ENCODE measurements at places on chromosomes 5 and 9.

- no peak overlapping the region for H3K27ac ChIP-seq
- no peak for DNase-seq
- no peaks in the 10 kb centered on the region for H3K36me3 ChIP-seq
- H3K4me1 ChIP-seq, result no peaks in the 10 kb centered on the region
- H3K4me3 ChIP-seq, result no peak overlapping the region
These were observed 217.5 kb downstream of the DENND1A start for GRCh38 chr9:123712399-123712798.

DNA sequence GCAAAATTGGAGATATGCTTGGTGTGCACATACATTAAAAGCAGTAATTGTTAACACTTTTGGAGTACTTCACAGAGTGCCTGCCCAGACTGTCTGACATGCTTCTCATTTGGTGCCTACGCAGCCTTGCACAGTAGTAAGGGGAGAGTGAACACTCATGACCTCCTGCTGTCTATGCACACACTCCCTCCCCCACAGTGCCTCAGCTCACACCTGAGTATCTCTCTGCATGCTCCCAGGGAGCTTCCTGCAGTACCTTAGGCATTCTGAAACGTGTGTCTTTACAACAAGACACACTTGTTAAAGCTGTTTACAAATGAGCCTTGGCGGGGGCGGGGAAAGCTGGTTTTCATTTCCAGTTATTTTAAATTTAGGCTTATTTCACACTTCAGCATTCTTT lies 18.0 kb downstream of the MAP3K1 start:
- peaks cover 92% of the 10 kb centered on the region for H3K4me1 ChIP-seq
- DNase-seq, result no peak
- H3K4me3 ChIP-seq, result no peak overlapping the region
- H3K27ac ChIP-seq, result no peak overlapping the region
- H3K27me3 ChIP-seq, result no peaks in the 10 kb centered on the region

- peaks cover 25% of the 10 kb centered on the region for H3K4me1 ChIP-seq
- peaks cover 1% of the 10 kb centered on the region for H3K36me3 ChIP-seq
- peak; percentile 14 for DNase-seq
- no peak overlapping the region for H3K27ac ChIP-seq
These were observed 63.4 kb upstream of the WWC1 start for GRCh38 chr5:168227973-168228615.

- H3K4me1 ChIP-seq, result no peaks in the 10 kb centered on the region
- H3K27me3 ChIP-seq, result peaks cover 2% of the 10 kb centered on the region
- DNase-seq, result no peak
- peaks cover 2% of the 10 kb centered on the region for H3K36me3 ChIP-seq
- no peak overlapping the region for H3K4me3 ChIP-seq
- no peak overlapping the region for H3K27ac ChIP-seq
These were observed 96.0 kb upstream of the SLC12A2 start for GRCh38 chr5:127987354-127988145.

DNA sequence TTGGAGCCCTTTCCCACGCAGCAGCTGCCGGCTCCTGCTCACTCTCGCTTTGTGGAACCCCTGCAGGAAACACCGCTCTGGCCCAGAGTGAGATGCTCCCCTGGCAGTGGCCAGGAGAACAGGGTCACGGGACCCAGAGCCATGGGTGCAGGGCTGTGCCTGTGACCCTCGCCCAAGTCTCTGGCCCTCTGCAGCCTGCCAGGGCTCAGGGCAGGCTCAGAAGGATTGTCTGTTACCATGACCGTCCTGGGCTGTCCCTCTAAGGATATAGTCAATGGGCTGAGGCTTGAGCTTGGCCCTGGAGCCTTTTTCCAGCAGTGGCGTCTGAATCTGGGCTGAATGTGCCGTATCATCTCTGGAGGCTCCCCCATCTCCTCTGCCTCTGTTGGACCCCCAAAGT lies 28.7 kb upstream of the AIF1L start:
- DNase-seq, result no peak
- no peaks in the 10 kb centered on the region for H3K36me3 ChIP-seq
- H3K4me3 ChIP-seq, result no peak overlapping the region
- H3K27ac ChIP-seq, result no peak overlapping the region

GRCh38 chr5:162800301-162800700 lies 637.1 kb upstream of the CCNG1 start:
- no peak overlapping the region for H3K27ac ChIP-seq
- no peaks in the 10 kb centered on the region for H3K27me3 ChIP-seq

- no peak overlapping the region for H3K27ac ChIP-seq
- no peak for DNase-seq
- no peaks in the 10 kb centered on the region for H3K36me3 ChIP-seq
These were observed 1773.5 kb upstream of the WWC1 start for GRCh38 chr5:166517976-166518375.

DNA sequence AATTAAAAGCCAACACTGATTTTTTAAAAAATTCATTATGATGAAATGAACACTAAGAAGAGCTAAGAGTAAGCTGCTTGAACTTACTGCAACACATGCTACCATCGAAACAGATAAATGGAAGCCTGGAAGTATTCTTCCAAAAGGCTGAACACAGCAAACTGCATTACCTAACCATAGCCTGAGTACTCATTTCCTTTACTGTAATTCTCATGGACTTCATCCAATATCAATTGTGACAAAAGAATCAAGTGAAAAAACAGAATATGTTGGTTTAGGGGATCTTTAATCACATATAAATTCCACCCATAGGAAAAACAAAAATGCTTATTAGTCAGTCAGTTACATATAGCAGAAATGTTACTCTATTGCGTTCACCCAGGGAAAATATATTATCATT lies 68.5 kb downstream of the DROSHA start:
- peaks cover 80% of the 10 kb centered on the region for H3K36me3 ChIP-seq
- no peak overlapping the region for H3K4me3 ChIP-seq
- DNase-seq, result no peak
- H3K27me3 ChIP-seq, result no peaks in the 10 kb centered on the region
- no peaks in the 10 kb centered on the region for H3K4me1 ChIP-seq

- no peak overlapping the region for H3K4me3 ChIP-seq
- no peak for DNase-seq
- peak overlapping the region; percentile 99 for H3K27ac ChIP-seq
- H3K4me1 ChIP-seq, result peaks cover 36% of the 10 kb centered on the region
- no peaks in the 10 kb centered on the region for H3K27me3 ChIP-seq
- peaks cover 2% of the 10 kb centered on the region for H3K36me3 ChIP-seq
These were observed 98.8 kb upstream of the RAPGEF1 start for GRCh38 chr9:131838530-131839280.

GRCh38 chr5:100855295-100855694 lies 47.8 kb downstream of the ST8SIA4 start:
- peaks cover 51% of the 10 kb centered on the region for H3K4me1 ChIP-seq
- H3K4me3 ChIP-seq, result peak overlapping the region; percentile 31
- peak overlapping the region; percentile 79 for H3K27ac ChIP-seq
- no peak for DNase-seq

DNA sequence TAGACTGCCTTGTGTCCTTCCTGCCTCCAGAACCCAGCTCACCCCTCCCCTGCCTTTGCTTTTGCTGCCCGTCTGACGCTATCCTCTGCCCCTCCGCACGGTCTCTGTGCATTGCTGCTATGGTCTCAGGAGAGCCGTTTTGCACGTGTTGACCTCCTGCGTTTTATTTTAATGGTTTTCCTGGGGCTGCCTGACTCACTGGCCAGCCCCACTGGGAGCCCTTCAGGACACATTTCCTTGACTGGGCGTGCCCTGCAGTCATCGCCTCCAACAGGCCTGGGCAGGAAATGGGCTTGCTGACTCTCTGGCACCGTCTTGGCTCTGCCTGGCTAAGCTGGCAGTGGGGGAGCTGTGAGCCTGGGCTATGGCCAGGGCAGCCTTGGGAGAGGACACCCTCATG lies 17.9 kb upstream of the ASS1 start:
- no peak for DNase-seq
- no peak overlapping the region for H3K4me3 ChIP-seq
- H3K27ac ChIP-seq, result no peak overlapping the region
- H3K4me1 ChIP-seq, result no peaks in the 10 kb centered on the region
- no peaks in the 10 kb centered on the region for H3K36me3 ChIP-seq

- H3K27ac ChIP-seq, result peak overlapping the region; percentile 31
- DNase-seq, result peak; percentile 8
- no peak overlapping the region for H3K4me3 ChIP-seq
- H3K27me3 ChIP-seq, result no peaks in the 10 kb centered on the region
- no peaks in the 10 kb centered on the region for H3K36me3 ChIP-seq
- peaks cover 18% of the 10 kb centered on the region for H3K4me1 ChIP-seq
These were observed 34.2 kb upstream of the STRBP start for GRCh38 chr9:123302348-123303214.

DNA sequence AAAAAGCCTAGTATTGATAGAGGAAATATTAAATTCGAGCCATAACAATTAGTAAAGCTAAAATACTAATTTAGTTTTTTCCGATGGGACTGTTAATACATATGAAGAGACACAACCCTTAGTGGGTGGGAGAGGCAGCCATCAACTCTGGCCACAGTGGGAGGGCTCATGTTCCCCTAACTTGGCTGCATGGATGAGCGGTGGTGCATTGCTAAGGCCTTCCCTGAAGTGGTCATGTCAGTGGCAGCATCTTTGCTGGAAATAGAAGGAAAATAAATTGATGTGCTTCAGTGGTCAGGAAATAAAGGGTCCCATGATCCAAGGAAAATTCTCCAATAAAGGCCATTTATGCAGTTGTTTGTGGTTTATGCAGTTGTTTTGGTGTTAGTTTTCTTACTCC lies 33.9 kb upstream of the F2RL2 start:
- H3K4me3 ChIP-seq, result no peak overlapping the region
- no peaks in the 10 kb centered on the region for H3K4me1 ChIP-seq
- DNase-seq, result no peak

DNA sequence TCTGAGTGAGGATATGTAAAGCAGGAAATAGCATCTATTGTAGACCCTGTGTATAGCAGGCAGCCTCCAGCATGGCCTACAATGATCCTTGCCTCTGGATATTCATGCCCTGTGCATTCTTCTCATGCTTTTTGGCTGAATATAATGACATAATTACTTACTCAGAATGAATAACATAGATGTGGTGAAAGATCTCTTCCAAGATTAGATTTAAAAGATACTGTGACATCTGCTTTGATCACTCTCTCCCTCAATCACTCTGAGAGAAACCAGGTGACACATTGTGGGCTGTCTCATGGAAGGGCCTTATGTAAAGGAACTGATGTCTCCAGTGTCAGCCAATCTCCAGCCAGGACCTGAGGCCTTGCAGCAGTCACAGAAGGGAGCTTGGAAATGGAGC lies 376.7 kb downstream of the DNAH5 start:
- H3K4me3 ChIP-seq, result no peak overlapping the region
- H3K27ac ChIP-seq, result no peak overlapping the region

DNA sequence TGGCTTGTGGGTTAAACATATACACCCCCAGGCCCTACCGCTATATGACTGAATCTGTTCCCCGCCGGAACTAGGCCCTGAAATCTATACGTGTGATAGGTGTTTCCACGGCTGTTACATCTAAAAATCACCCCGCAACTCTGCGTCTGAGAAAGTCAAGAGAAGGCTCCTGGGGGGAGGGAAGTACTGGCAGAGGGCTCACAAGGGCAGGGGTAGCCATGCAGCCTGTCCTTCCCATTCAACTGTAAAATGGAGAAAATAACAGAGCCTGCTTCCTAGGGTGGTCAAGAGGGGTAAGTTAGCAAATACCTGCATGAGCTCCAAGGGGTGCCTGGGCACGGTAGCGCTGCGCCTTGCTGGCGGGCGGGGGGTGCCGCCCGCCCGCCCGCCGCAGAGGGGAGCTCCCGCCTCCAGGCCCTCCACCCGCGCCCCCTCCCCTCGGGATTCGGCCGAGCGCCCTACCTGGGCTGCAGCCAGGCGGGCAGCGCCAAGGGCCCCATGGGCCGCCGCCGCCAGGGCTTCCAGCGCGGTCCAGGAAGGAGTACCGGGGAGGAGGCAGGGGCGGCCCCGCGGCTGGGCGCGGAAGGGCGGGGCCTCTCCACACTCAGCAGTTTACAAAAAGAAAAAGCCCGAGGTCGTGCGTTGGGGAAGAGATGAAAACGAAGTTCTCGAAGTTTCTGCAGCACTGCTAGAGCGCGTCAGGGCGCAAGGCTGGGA lies at the start of gene HACD4:
Gene HACD4 (minus strand): TSS at position 550 of the 717 bp plus-strand sequence. CDS start 50 bp downstream, at position 500.
- H3K36me3 ChIP-seq, result peaks cover 17% of the 10 kb centered on the region
- peak; percentile 67 for DNase-seq
- peaks cover 23% of the 10 kb centered on the region for H3K4me1 ChIP-seq
- H3K27ac ChIP-seq, result peak within 1 kb of the TSS; percentile 27

DNA sequence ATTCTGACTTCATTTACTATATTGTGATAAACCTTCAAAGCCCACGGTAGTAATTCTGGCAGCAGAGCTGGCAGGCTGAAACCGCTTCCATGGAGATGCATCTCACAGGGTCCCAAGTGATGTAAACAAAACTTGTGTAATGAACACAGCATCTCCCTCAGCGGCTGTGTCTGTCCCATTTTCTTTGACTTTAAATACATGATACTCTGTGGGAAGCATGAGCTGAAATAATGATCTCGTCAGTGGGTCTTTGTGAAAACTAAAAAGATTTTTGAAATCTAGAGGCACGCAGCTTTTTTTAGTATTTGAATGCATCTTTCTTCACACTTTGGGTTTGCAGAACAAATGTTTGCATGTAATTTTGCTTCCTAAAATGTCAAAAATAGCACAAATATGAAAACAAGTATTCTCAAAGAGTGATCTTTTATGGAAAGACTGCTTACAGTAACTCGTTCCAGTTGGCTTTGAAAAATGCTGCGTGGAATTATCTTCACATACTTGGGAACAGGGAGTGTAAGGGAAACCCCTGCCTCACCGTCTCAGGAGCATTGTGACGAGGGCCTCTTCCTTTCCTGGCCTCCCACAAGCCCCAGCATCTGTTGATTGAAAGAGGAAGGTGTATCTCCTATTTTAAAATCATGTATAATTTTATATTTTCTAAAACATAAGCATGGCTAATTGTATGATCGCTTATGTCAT lies 18.1 kb upstream of the LPCAT1 start:
- H3K27ac ChIP-seq, result no peak overlapping the region
- no peaks in the 10 kb centered on the region for H3K36me3 ChIP-seq
- no peak for DNase-seq

DNA sequence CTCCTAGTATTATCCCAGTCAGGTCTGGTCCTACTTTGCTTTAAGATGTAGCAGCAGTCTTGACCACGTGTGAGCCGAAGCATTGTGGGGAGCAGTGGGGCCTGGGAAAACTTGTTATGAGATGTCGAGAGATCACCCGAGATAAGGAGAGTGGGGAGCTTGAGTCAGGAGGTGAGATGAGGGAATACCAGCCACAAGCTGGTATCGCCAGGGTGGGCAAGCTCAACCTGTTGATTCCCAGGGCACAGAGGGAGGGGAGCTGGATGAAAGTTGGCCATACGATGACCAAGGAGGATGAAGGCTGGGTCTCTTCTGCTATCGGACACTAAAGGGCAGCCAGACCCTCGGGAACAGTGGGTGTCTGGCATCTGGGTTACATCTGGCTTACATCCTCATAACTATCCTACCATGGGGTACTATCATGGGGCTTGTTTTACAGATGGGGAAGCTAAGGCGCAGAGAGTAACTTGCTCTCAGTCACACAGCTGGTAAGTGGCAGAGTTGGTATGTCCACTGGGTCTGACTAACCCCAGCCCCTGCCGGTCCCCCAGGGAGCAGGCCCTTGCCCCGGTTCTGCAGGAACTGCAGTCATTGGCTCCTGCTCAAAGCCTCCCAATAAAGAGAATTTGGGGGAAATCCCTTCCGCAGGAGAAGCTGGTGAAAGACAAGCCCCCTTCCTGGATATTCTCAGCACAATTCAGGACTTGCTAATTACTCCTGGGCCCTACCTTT lies 13.4 kb upstream of the TIFAB start:
- no peak for DNase-seq
- H3K4me1 ChIP-seq, result peaks cover 12% of the 10 kb centered on the region
- no peaks in the 10 kb centered on the region for H3K36me3 ChIP-seq
- peaks cover 37% of the 10 kb centered on the region for H3K27me3 ChIP-seq
- H3K27ac ChIP-seq, result no peak overlapping the region
- no peak overlapping the region for H3K4me3 ChIP-seq
